NCI-H748 treated with DMSO at 0.1 percent for 48 hours (cell line): ENCODE measurements at places on chromosomes 1 and 21.

DNA sequence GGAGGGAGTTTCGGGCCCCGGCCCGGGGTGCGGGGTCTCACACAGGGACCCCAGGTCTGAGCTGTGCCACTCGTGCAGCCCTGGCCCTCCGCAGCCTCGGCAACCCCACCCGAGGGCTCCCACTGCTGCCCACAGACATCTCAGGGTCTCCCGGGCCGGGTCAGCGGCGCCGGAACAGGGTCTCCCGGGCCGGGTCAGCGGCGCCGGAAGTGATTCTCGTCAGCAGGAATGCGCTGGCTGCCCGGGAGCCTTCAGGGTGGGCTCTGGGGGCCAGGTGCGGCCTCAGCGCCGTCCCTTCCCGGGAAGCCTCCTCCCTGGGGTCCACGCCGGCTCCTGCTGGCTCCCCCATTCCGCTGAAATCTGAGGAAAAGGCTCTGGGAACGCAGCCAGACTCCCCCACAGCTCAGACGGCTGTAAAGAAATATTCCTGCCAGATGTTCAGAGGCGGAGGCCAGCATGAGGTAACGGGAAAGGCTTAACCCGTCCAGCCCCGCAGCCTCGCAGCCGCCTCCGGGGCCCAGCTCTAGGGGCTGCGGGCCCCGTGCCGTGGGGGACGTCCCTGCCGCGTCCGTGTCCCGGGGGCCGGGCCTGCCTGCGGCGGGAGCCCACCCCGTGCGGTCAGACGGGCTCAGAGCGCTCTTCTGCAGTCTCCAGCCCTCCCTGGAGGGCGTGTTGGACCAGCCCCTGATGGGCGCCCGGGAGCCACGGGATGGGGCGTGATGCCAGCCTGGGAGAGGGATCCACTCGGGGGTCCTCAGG is 8.7 kb upstream of the COL6A1 start:
- no peak for DNase-seq

DNA sequence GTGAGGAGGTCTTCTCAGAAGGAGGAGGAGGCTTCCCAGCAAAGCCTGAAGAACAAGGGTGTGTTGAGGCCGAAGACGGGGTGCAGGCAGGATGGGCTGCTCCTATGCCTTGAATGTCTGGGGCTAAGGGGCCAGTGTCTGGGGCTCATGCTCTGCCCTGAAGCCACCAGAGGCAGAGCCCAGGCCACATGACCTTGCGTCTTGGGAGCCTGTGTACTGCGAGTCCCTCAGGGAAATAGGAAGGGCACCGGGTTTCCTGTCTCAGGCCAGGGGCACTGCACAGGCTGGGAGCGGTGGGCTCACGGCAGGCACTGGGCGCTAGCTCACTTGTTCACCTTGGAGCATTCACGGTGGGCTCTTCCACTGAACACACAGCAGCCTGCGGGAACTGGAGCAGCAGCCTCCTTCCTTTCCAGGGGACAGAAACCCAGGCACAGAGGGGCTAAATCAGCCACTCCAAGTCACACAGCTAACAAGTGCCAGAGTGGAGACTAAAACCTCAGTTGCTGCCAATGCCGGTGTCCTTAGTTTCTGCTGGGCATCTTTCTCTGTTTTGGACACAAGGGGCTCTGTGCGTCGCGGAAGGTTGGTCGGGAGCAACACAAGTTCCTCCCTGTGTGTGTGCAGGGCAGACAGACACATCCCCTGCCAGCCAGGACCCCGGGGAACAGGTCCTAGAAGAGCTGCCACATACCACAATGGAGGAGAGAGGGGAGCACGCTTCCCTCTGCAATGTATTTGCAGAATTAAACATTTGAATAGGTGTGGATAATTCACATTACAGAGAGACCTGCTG is 104.8 kb upstream of the C1orf174 start:
- DNase-seq = no peak

DNA sequence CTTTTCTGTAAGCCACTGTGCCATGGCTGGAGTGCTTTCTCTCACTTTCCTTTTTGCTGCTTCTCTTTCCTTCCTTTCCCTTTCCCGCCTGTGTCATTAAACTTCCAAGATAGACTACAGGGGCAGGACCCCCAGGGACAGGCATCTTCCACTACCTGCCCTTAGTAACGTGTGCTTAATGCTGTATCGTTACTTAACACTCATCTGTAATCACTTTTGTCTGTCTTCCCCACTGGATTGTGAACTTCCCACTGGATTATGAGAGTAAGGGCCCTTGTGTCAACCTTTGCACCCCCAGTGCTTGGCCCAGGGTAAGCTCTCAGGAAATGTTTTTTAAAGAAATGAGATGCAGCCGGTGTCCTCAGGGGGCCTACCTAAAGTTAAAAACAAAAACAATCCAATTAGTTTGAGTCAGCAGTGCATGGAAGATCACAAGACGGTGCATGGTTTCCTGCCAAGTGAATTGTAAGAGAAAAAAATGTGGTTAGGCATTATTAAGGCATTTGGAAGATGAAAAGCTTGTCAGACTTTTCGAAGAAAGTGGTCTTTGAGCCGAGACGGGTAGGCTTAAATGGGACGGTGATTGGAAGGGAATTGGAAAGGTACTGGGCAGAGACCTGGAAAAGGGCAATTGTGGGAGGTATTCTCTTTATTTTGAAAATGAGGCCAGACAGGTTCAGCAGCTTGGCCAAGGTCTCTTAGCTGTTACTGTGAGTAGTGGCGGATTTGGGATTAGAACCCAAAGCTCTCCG is 958 bp downstream of the LYPLAL1 start:
- DNase-seq = no peak

DNA sequence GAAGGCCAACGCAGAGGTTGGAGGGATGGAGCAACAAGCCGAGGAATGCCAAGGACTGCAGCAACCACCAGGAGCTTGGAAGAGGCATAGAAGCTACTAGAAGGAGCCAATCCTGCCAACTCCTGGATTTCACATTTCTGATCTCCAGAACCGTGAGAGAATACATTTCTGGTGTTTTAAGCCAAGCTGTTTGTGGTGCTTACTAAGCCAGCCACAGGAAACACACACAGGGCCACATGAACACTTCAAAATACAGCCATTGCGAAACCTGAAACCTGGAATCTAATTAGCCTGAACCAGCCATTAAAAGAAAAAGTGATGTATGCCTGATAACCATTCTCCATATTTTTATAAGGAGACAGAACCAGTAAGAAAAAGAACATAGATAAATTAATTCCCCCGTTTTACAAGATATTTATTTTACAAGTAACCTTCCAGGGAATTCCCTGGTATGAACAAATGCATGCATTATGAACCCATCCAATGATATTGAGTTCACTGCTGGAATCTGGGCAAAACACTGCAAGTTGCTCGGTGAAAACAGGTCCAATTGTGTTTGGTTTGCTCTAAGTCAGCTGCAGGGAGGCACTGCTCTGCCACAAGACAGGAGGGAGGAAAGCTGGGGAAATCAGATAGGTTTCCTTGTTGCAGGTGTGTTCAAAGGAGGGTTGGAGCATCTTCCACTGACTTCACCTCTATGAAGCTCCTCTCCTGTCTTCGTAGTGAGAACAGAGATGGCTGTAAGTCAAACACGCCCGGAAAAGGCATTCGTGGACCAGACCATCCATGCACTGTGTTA is 70.2 kb downstream of the ETS2 start:
- no peak for DNase-seq

- no peak for DNase-seq
These were observed 147.8 kb downstream of the TOMM20 start for GRCh38 chr1:234980645-234981396.

GRCh38 chr1:112012823-112013222 is 23.4 kb upstream of the KCND3 start:
- no peak for DNase-seq

GRCh38 chr1:44786841-44787426 is 1.0 kb downstream of the BEST4 start:
- no peak for DNase-seq

- no peak for DNase-seq
These were observed 5.4 kb upstream of the TSNAX start for GRCh38 chr1:231522931-231523642.

DNA sequence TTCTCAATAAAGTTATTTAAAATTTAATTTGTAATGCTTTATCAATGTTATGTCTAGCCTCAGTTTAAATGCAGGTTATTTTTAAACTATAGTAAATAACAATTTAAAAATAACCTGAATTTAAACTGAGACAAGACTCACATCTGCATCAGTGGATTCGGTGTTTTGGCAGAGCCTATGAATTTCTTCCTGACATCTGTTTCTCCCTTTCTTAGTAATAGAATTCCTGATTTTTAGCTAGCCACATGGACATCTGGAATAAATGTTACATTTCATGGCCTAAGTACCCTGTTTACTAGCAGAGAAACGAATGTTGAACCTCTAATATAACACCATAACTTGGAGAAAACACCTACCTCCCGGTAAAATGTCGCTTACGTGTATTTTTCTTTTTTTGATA is 1141.6 kb upstream of the ADGRL2 start:
- no peak for DNase-seq

GRCh38 chr1:210702506-210702905 is 373.8 kb downstream of the HHAT start:
- no peak for DNase-seq

DNA sequence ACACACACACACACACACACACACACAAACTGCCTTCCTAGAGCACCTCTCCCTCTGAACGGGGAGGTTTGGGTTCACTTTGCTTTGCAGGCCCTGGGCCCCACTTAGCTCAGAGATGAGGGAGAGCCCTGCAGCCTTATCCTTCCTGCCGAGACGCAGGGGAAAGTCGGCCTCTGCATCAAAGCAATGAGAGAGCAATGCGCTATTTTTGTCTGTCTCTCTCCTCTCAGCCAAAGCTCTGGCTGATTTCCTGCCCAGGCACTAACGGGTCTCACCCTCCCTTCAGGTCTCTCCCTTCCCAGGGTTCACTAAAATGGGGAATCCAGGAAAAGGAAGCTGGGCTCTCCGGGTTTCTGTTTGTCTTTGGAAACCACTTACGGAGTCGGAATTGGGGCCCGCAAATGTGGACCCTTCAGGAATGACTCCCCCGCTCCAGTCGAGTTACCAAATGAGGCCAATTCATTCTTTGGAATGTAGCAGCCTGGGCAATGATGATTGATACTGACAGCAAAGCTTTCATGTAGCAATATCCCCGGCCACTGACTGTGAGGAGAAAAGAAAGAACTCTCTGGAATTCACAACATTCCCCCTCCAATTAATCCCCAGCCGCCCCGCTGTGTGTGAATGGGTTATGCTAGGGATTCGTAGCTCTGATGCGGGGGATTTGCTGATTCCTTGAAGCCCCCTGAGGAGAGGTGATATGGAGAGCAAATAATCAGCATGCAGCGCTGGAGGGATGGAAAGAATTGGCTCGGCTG is 61.5 kb upstream of the WLS start:
- no peak for DNase-seq

- DNase-seq = no peak
These were observed 33.6 kb upstream of the IFNGR2 start for GRCh38 chr21:33369586-33369985.

DNA sequence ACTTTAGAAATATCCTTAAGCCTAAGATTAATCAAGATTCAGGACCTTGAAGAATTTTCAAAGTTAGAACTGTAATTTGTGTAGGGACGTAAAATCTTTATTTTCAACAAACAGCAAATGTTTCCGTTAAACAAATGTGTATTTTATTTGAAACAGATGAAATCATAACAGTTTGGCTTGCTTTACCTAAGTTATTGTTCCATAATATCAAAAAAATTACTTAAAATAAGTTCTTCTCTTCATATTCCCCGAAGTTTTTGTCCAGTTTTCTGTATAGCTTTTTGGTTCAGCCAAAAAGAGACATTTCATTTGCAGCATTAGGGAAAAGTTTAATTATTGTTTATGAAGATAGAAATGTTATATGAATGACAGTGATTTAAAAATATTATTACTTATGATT is 100.1 kb downstream of the NFIA start:
- no peak for DNase-seq

DNA sequence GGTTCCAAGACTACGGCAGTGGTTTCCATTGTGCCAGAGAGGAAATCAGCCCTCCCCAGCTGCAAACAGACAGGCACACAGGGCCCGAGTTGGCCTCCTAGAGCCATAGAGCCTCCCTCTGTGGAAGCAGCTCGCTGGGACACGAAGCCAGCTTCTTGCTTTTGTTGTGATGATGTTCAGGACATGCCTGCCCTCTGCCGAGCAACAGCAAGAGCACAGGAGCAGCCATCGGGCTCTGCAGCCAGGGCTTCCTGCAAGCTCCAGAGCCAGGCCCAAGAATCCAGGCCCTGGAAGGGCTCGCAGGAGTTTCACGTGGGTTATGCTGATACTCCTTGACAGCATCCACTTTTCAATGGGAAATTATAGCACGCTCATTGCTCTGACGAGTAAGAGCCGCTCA is 18.5 kb downstream of the NPHP4 start:
- DNase-seq = no peak

DNA sequence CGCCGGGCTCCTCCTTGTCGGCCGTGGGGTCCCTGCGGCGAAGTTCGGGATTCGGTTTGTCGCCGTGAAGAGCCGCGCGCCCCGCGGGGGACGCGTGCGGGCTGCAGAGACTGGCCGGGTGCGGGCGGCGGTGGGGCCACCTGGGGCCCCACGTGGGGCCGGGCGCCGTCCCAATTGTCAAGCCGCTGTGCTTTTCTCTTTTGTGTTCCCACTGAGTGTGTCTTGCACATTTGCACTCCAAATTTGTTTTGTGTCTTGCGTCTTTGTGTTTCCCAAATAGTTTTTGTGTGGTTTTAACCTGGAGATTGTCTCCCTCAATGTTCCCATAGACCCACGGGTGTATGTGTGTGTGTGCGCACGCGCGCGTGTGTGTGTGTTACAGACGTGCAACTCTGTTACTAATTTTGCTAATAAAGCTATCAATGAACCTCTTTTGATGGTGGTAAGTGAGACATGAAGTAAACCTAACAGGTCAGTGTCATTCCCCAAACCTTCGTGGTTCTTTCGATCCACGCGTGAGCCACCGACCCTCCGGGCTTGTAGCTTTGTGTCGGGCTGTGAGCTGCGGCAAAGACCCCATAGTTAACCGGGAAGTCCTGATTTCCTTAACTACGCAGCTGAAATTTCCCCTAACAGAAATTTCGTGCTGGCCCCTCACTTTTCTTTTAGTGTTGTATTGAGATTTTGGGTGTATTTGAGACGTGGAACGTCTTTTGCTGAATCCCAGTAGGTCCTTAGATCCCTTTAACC is 708 bp downstream of the PRDM2 start:
- DNase-seq = no peak
